ENCODE measurements at places on chromosomes 6 and 20.
A peak's percentile ranks its signal among the peaks of the same experiment; 100 is the strongest.

GRCh38 chr6:134930463-134930862, 19.4 kb downstream of the ALDH8A1 start:
- DNase-seq = no peak

- no peak for DNase-seq
These were observed 85.1 kb downstream of the PHF20 start for GRCh38 chr20:35856866-35857265.

- DNase-seq = no peak
These were observed 2.5 kb downstream of the GTF2H5 start for GRCh38 chr6:158170656-158171081.

GRCh38 chr20:32537657-32538525, 47.2 kb downstream of the NOL4L start:
- DNase-seq = no peak

DNA sequence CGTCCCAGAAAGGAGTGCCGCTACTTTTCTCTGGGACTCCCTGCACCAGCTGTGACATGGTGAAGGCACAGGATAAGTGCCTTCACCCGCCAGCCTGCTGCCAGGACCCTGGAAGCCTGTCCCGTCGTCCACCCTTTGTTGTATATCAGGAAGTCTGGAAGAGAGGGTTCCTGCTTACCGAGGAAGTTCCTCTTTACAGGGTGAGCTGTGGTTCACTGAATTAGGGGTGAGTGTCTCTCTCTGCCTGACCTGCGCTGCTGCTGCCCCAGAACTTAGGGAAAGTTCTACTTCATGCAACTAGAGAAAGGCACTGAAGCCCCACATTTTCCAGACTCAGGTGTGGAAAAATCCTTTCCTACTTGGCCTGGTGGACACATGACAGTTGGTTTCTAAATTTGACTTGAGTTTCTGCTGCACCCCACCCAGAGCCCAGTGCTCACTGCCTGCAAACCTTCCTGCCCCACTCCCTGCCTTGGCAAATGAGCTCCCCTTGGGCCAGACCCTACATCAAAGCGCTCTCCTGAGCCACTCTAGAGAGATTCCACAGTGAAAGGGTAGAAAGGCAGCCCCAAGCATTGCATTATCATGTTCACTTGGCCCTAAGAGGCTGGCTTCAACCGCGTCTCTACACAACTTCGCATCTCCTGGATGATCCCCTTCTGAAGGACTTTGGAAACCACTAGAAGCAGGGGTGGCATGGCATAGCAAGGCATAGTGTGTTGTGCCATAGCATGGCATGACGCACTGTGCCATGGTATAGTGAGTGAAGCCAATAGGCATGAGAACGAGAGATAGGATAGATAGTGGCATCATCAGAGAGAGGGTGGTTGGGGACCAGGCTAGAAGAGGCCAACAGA, 215.8 kb upstream of the CDYL start:
- DNase-seq = peak; percentile 8

- DNase-seq = no peak
These were observed 2.2 kb downstream of the NRN1 start for GRCh38 chr6:6004390-6004995.

DNA sequence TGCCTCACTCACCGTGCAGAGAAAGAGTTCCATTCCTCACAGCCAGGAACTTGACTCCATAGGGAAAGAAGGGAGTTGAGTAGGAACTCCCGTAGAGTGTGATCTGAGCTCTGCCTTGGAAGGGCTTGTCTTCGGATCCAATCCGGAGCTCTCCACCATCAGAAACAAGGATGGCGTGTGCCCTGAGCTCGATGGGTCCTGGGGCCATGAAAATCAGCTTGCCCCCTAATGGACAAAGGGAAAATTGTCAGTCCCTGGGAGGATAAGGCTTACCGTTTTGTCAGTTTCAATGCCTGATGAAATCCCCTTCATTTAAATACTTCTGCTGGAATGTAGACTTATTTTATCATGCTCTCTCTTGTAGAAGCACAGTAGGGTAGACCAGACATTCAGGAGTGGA, 153.3 kb downstream of the PKHD1 start:
- DNase-seq = no peak

GRCh38 chr6:70758883-70759282, 91.2 kb downstream of the SMAP1 start:
- no peak for DNase-seq

DNA sequence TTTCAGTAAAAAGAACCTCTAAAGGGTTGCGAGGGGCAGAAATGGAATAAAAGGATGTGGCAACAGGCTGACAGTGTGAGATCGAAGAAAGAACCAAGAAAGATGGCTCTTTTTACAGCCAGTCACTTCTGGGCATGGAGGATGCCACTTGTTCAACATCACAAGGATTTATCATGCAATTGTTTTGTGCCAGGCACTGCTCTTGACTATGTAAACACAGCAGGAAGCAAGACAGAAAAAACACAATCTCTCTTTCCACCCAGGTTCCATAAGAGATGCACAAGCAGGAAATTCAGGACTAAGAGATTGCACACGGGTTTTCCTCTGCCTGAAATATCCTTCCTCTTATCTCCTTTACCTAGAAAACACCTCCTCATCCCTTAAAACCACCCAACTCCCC, 38.0 kb downstream of the FOXA2 start:
- no peak for DNase-seq

GRCh38 chr20:45088247-45088646, 12.7 kb downstream of the KCNS1 start:
- no peak for DNase-seq

DNA sequence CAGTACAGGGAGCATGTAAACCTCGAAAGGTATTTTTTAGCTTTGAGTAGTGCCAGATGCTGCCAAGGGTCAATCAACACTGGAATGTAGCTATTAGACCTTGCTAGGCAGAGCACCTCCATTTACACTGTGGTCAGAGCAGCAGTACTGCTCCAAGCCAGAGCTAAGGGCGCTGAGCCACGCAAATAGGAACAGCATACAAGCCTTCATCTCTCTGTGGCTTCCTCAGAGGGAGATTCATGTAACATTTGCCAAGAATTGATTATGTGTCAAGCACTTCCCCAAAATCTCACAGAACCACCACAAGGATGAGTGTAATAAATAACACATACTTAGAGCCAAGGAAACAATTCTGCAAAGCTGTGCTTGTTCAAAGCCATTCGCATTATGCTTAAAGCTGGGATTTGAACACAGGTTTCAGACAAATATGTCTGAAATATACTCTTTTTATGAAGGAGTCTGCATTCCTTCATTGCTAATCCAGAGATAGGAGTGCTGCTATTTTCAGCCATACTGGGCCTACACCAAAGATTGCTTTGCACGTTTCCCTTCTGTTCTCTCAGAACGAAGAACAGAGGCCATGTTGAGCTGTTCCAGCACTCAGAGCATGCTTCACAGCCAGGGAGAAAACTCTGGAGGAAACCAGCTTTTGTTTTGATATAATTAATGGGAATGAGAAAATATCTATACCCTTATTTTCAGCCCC, 97.7 kb downstream of the SLC16A10 start:
- DNase-seq = no peak

GRCh38 chr6:132235596-132236280, 165.5 kb downstream of the MOXD1 start:
- DNase-seq = no peak

Data from CD14-positive monocyte (primary cell).